ENCODE measurements at places on chromosomes 4 and X.

DNA sequence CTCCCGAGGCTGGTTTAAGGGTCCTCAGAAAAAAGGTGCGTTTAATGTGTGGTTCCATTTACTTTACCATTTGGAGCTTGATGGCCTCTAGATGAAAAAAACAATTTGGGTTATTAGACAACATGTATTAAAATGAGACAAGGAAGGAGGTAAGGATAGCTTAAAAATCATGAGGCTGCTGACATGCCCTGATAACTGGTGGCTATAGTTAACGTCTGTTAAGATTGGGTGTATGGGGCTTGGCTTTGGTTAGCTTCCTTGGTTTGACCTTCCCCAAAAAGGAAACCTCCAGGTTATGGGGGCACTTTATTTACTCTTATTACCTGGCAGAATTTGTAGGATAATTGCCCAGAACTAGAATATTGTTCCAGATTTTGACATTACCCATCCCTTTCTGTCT, 51.5 kb downstream of the HMGB2 start:
- DNase-seq: no peak

DNA sequence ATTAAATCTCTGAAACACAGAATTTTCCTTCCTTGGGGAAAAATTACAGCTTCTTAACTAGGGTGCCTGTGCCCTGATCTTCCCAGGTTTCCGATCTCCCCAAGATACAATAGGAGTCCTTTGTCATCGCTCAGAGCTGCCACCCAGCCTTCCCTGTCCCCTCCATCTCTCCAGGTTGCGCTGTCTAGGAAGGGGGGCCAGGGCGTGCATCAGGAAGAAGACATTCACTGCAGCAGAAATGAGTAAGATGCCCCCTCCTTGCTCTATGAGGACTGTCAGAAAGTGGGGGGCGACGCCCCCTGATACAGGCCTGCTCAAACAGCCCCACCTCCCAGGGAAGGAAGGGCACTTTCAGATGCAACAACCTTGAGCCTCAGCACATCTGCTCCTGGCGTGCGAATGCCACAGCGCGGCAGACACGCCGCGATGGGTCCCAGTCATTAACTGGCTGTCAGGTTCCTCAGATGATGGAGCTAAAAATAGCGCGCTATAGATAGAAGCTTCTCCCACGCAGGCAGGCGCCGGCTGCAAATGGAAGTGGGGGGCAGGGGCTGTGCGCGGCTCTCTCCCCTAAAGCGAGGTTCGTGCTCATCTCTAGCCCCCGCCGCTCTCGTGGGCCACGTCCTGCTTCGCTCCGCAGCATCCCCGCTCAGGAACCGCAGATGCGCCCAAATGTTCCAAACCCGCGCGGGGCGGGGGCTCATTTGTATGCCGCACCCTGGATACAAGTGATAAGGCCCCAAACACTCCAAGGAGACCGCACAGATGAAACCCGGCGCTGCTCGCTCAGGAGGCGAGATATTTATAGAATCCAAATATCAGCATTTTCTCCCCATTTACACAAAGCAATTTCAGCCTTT, 57.6 kb upstream of the LGI2 start:
- DNase-seq: peak; percentile 32

GRCh38 chr4:8248091-8248490, 21.5 kb upstream of the HTRA3 start:
- no peak for DNase-seq

DNA sequence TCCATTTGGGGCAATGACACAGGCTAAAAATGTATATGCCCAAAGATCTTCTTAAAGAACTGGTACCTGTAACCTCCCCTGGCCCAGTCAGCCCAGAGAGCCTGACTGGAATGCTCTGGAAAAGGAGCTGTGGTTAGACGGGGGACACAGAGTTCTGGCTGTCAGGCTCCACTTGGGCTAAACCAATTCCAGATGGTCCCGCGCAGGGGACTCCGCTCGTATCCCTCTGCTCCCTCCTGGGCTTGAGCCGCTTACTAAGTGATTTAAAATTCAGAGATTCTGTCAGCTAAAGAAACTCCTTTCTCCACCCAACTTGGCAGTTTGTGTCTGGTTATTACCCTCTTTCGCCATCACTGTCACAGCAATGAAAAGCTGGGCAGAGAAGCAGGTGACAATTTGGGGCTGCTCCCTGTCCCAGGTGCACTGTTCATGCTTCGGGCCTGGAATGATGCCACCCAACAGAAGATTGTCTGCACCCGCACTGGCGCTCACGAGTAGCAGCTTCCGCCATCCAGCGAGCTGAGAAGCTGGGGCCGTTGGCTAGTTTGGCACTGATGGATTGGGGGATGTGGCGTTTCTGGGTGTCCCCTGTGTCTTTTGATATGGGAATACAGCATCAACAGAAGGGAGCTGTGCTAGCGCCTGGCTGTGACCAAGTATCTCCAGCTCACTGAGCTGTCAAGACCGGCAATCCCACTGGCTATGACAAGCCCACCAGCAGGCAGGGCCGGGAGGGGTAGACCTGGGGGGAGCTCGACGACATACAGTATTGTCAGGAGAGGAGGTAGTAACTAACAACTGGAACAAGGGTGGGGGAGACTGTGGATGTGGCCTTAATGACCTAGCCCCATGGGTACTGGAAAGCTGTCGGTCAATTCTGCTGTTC, 6.7 kb upstream of the IRAK1 start:
- DNase-seq: no peak

DNA sequence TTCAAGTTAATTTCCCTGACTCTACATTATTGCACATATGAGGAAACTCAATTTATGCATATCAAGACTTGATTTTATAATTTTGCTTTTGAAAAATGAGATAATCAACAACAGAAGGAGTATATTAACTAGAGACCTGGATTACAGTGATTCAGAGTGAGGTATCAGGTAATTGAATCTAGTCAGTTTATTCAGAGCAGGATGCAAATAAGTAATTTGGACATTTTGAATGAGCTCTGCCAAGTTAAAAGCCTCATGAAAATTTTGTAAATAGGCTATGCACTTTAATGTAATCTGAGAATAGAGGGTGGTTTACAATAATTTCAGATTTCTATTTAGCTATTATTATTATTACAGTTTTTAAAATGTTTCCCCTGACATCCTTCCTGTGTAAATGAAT, 203.7 kb upstream of the EMCN start:
- no peak for DNase-seq

Data from EL (cell line).